ENCODE measurements at places on chromosomes 1 and 21.

GRCh38 chr1:118947790-118948189 is 40.4 kb downstream of the TBX15 start:
- no peak for DNase-seq

DNA sequence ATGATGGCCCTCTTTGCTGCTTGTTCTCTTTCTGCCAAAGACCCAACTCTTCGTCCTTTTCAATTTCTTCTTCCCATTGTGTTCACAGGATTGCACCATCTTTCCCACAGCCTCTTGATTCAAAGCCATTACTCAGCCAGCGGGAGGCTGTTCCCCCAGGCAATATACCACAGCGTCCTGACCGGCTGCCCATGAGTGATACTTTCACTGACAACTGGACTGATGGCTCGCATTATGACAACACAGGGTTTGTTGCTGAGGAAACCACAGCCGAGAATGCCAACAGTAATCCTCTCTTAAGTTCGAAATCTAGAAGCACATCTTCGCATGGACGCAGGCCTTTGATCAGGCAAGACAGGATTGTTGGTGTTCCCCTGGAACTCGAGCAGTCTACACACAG is 167.4 kb downstream of the LRRC40 start:
- no peak for DNase-seq

DNA sequence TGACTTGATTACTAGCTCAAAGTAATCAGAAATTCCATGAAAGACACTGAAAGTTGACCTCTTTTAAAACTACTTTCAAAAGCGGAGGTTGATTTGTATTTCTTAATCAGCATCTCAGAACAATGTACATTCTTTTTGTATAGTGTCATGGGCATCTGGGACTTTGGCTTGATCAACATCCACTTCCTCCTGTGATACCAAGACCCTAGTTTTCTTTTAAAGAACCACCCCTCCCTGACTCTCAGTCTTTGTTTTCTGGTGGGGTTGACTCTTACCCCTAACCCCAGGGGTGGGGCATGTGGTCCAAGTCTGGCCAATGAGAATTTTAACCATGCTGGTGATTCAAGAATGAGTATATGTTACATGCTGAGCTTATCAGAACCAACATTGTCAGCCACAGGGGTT is 21.7 kb upstream of the IRF2BP2 start:
- no peak for DNase-seq

DNA sequence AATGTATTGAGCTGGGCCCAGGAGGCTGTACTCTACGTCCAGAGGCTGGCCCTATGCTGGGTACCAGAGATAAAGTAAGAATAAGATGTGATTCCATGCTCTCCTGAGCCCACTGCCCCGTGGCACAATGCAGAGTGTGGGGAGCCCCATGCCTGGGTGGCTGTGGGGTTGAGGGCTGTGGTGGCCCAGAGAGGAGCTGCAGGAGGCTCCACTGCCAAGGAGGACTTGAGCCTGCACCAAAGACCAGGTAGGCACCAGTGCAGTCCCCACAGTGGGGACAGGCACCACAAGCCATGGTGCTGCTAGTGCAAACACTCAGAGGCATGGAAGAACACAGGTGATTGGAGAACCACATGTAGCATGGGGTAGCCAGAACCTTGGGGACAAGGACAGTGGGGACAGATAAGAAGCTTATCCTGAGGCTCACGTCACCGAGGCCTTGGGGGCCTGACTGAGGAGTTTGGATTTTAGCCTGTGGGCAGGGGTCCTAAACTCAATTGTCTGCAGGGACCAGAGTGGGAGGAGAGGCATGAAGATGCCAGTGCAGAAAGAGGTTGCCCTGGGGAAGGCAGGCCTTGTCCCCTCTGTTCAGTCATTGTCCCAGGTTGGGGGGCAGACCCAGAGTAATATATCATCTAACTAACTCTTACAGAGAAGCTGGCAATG is 21.9 kb upstream of the EPS8L3 start:
- no peak for DNase-seq
